ENCODE measurements at places on chromosomes 2 and 18.
A peak's percentile ranks its signal among the peaks of the same experiment; 100 is the strongest.

DNA sequence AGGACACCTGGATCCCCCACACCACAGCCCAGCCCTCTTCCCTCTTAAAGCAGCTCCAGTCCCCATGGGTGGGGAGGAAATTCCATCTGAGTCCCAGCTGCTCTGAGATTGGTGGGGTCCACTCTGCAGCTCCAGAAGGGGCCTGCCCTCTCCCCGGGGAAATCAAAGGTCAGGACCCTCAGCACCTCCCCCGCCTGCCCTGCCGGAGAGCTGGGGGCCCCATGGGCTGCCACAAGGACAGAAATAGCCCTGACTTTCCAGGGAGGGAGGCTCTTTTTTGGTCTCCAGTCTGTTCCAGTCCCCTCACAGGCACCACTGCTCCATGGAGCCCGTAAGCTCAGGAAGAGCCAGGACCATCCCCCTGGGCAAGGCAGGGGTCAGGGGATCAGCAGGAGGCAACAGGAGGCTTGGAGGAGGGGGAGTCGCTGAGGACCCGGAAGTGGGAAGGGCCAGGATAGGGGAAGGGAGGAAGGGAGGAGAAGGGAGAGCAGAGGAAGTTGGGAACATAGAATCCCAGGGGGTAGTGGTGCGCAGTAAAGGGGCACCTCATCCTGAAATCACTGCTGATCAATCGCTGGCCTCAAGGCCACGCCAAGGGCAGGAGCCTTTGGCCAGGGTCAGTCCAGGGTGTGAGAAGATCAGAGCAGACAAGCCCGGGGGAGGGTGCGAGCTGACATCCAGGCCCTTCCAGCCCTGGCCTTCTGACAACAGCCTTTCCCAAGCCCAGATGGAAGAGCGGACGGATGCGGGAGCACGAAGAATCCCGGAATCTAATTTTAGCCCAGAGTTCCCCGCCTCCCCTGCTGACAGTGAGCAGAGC is 7.6 kb downstream of the ADRA2B start:
- DNase-seq: no peak

- no peak for DNase-seq
Measured at GRCh38 chr18:10209302-10209701, 245.1 kb upstream of the APCDD1 start.

DNA sequence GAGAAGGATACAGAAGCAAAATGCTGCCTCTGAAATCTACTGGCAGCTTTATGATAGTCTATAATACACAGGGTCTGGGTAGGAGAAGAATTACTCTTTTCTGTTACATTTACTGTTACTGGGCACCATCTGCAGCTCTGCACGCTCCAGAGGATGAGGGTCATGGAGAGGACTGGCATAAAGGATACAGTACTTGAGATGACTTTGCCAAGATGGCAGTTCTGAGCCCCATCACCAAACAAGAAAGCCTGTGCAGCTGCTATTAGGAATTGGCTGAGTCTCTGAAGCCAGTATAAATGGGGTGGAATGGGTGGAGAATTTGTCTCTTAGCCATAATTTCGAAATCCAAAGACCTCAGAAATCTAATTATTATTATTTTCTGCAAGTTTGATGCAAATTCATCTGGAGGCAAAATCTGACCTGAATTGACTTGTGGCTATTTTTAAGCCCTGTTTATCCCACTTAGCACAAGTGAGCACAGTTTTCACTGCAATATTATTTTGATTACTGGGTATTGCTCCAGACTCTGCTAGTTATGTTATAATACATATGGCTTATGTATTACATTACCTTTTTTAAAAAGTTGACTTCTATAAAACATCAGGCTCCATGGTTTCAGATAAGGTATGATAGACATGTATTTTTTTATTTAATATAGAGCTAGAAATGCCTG is 579.5 kb downstream of the MBD2 start:
- no peak for DNase-seq

DNA sequence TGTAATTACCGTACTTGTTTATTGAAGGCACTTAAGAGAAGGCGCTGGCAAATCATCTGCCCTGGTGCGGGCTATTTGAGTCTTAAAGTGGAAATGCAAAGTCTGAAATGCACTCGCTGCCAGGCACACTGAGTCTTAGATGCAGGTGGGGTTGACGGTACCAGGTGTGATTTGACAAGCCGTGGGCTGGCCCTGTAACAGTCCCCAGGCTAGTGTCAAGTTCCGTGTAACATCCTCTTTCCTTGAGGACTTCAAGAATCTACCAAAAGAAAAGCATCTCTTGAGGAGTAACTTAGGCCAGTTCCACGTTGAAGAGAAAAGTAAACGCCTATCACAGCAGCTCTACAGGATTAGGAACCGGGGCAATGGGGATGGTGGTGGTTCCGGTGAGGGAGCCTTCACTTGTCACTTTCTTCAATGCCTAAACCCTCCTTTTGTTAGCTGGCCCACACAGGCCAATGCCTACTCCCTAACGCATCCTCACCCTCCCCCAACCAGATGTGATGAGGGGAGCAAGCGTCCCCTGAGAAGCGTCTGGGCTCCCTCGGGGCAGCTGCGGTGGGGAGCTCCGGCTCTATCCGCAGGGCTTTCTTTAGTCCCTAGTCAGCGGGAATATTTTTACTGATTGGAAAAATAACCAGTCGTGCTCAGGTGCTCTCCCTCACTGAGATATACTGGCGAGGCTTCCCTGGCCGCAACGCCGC is 1.5 kb upstream of the UGP2 start:
- DNase-seq: no peak

DNA sequence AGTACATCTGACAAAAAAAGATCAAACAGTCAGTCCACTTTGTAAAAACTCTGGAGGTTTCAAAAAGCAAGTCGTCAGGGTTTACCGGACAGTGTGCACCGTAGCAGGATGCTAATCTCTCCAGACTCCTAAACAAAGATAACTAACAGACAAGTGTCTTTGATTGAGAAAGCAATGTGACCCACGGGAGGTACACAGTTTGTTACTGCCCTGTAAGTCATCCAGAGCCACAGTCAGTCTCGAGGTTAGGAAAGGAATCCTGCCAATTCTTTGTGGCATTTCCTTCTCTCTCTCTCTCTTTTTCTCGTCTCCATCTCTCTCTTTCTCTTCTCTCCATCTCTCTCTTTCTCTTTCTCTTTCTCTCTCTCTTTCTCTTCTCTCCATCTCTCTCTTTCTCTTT is 42.8 kb downstream of the LRRTM4 start:
- no peak for DNase-seq

DNA sequence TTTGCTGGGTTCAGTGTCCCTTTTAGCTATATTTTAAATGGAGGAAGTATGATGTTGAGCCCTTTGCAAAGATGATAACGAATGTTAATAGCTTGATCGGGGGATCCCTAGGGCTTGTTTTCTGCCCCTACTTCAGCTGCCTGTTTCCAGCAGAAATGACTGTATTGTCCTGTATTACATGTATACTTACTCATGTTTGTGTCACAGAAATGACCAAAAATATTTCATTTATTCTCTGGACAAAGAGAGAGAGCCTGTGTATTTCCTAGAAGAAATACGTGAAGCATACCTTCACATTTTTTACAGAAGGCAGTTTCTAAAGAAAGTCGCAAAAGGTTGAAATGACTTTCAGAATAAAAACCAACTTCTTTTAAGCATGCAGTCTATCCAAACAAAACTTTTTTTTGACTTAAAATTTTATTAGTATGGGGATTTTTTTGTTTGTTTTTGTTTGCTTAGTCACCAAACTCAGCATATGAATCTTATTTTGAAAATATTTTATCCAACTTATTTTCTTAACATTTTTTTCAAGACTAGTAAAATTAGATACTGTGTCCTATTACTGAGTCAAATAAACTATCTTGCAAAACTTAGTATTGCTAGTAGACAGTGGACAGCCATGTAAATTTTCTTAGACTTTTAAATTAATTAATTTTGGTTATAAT is 68.9 kb downstream of the PTRHD1 start:
- DNase-seq: no peak

DNA sequence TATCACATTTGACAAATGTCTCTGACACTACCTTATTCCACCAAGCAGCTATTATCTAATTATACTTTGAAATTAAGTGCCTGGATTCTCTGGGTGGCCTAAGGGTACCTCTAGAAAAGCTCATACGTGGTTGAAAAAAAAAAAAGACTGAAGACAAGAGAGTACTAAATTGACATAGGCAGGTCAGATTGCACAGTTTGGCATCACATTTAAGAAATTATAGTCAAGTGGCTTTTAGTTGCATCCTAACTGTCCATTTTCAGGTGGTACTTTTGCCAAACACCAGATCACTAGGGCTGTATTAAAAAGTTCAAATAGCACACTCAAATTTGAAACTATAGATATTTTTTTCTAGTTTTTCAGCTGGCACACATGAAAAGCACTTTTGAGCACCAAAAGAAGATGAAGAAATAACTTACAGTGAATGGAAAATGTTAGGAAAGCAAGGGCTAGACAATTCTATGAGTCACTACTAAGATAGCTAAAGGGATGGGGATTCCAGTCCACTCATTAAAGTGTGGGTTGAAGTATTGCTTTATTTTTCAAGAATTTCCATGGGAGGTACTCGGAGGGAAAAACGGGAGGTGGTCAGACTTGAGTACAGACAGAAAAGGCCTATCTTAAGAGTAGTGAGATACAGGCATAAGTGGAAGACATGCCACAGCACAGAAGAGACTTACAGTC is 106.5 kb upstream of the COL5A2 start:
- no peak for DNase-seq

DNA sequence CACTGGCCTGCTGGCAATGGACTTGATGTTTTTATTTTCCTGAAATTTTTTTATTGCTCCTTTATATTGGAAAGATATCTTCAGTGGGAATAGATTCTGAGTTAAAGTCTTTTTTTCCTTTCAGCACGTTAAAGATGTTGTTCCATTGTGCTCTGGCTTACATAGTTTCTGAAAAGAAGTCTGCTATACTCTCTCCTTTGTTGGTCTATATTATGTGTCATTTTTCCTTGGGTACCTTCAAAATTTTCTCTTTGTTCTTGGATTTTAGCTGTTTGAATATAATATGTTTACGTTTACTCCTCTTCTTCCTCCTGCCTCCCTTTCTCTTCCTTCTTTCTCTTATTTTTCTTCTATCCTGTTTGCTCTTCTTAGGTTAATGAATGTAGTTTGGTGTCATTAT is 105.5 kb downstream of the CAPN13 start:
- no peak for DNase-seq

DNA sequence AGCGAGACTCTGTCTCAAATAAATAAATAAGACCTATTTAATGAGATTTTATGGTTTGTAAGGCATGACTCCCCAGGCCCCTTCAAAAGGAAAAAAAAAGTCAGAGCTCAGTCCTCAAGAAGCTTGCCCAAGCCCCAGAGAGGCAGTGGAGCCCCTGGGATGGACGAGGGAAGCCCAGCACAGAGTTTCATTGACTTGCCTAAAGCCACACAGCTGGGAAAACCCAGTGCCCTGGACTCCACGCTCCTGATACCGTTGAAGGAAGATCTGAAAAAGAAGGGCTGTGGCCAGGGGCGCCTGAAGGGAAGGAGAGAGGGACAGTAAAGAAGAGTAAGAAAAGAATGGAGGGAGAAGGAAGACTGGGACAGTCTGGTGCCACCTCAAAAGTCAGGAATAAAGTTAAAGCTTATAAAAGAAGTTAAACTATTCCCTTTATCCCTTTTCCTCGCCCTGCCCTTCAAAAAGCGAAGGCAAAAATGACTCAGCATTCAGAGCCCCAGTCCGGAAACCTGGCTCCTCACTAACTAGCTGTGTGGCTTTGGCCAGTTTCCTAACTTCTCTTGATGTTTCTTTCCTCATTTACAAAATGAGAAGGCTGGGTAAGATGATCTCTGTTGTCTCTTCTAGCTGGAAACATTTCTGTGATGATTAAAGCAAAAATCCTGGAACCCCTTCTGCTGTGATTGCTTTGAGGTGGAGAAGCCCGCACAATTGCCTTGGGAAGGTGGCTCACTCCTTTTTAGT is 46.7 kb downstream of the LYPD1 start:
- no peak for DNase-seq

- no peak for DNase-seq
Measured at GRCh38 chr2:8659735-8660492, 21.9 kb upstream of the ID2 start.

DNA sequence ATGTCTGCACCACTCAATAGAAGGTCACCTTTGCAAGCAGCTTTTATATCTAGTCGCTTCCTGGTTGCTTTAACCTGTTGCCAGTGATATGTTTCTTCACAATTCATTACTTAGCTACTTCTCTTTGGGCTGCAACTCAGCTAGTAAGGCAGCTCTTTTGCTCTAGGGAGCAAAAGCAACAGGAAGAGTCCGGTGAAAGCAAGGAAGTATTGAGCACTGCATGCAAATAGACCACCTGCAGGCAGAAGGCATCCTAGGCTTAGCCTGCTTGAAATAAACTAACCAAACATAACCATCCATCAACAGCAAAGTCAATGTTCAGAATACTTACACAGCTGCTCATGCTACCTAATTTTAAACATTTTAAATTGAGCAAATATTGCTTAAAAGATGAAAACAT is 529.2 kb upstream of the LINC00305 start:
- peak; percentile 32 for DNase-seq

- no peak for DNase-seq
Measured at GRCh38 chr2:203413796-203414195, 85.6 kb downstream of the ABI2 start.

GRCh38 chr2:208268156-208268952 is 2.3 kb downstream of the PIKFYVE start:
- DNase-seq: no peak

DNA sequence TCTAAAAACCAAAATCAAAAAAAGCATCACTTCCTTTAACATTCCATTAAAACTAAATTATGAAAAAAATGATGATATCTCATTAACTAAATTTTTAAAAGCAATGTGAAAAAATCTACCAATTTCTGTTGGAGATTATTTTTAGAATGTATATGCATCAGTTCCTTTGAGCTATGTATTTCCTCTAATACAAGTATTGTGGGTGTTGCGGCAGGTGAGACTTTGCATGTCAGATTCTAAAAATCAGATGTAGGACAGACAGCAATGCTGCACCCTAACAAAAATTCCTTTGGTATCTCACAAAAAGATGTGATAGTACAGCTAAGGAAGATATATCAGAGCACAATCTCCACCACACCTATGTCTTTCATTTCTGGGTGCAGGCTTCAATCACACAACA is 6.8 kb downstream of the MBD2 start:
- no peak for DNase-seq

DNA sequence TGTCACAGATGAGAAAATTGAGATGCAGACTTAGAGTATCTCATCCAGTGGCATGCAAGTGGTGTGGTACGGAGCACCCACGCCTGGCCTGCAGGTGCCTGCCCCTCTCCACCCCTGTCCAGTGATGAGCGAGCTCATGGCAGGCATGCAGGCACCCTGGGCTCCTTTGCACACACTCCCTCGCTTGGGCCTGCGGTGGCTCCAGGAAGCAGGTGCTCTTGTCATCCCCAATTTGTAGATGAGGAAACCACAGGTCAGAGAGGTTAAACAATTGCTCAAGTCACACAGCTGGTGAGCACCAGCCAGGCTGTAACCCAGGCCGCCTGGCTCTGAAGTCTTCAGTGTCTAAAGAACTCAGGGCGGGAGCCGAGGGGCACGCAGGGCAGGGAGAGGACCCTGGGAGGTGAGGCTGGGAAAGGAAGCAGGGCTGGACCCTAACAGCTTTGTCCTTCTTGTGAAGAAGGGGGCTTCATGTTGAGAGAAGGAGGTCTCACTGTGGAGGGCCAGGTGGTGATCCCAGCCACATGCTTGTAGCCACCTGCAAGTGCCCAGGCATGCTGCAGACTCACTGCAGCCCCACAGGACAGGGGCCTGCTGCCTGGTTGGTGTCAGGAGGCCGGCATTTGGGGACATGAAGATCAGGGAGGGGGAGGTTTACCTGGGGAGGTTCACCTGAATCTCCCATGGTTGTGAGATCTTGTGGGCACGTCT is 166.2 kb downstream of the SH3RF3 start:
- DNase-seq: no peak

GRCh38 chr2:106358521-106358920 is 109.7 kb downstream of the RGPD3 start:
- no peak for DNase-seq

- DNase-seq: peak; percentile 59
Measured at GRCh38 chr18:59902131-59902992, 2.6 kb downstream of the PMAIP1 start.
